ENCODE measurements at places on chromosomes 16 and 17.

GRCh38 chr17:37295888-37296287 is 79.9 kb upstream of the C17orf78 start:
- no peak for DNase-seq

DNA sequence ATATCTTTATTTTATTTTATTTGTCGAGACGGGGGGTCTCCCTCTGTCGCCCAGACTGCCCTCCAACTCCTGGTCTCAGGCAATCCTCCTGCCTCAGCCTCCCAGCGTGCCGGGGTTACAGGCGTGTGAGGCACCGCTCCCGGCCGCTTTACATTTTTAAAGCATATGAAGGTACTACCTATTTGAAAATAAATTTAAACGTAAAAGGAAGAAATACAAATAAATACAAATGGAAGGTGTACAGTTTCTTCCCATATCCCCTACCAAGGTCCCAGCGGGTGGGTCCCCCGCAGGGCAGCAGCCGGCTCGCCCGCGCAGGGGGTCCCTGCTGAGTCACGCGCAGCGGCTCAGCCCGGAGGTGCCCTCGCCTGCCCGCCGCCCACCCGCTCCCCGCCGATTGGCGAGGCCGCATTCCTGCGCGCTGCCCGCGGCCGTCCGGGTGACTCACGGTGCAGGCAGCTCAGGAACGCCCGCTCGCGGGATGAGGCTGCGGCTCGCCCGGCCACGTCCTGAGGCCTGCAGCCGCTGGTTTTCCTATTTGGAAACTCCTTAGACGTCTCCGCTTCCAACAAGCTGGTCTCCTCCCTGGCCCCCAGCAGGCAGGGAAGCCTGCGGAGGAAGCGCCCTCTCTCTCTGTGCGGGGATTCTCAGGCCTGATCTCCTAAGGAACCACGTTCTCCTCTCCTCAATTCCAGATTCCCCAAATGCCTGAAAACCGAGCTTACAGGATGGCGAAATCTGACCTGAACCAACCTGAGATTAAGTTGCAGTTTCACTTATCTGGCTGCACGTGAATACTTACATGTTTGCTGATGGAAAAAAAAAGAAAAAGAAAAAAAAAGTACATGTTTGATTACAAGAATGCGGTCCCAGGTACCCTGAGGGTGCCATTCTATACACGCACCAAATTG is 54.8 kb upstream of the MAP3K14 start:
- DNase-seq = peak; percentile 98

- peak; percentile 39 for DNase-seq
Measured at GRCh38 chr17:65292430-65292829, 155.3 kb downstream of the RGS9 start.

GRCh38 chr17:59370593-59371299 is 39.3 kb downstream of the YPEL2 start:
- no peak for DNase-seq

- no peak for DNase-seq
Measured at GRCh38 chr16:58345574-58346354, 46.5 kb upstream of the GINS3 start.

GRCh38 chr17:57677301-57677700 is 67.8 kb downstream of the CCDC182 start:
- DNase-seq = no peak

GRCh38 chr17:1379930-1380313 is 20.1 kb downstream of the YWHAE start:
- no peak for DNase-seq

DNA sequence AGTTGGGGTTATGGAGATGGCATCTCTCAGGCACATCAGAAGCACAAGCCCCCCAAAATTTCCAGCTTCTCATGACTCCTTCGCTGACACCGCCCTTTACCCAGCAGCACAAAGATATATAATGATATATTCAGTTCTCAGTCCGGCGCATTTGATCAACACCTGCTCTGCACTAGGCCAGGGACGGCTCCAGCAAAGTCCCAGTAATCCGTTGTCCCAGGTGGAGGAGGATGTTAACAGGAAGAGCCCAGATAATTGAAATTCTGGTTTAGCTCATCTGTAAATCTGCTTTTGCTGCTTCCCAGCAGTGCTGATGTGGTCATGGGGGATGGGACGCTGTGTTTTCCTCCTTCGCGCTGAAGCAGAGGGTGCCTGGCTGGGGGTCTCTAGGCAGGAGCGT is 131.5 kb downstream of the OR1D5 start:
- DNase-seq = no peak

DNA sequence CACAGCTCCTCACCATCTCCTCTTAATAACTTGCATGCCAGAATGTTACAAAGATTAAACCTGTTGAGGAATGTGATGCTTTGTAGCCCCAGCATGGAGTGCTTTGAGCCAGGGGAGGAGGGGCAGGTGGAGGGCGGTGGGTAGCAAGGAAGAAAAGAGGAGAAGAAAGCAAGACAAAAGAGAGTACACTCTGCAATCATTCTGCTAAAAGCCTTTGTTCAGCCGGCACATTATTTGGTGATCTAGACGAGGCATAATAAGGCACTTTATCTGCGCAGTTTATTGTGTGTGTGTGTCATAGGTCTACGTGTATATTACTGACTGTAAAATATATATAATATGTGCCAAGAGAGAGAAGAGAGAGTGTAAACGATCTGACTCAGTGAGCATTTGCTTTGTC is 139.1 kb downstream of the SOX9 start:
- DNase-seq = no peak

- no peak for DNase-seq
Measured at GRCh38 chr17:61567045-61567802, 23.8 kb downstream of the NACA2 start.
